ENCODE measurements at places on chromosomes 5 and 9.

DNA sequence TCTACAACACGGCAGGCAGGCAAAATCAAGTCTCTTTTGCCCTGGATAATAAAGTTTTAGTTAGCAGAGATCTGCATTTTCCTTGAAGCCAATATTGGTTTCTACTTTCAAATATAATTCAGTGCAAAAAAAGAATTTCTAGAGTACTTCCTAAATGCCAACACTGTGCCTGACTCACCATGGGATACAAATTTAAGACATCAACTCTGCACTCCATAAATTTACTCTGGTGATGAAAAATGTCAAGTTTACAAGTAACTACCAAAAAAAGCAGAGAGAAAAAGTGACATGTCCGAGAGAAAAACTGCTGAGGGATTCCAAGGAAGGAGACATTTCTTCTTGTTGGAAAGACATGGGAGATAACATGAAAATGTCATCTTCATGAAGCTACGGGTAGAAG, 119.7 kb downstream of the RAPGEF6 start:
- peak overlapping the region; percentile 40 for H3K27ac ChIP-seq
- H3K4me1 ChIP-seq: peaks cover 33% of the 10 kb centered on the region
- H3K4me3 ChIP-seq: peak overlapping the region; percentile 65

- H3K4me1 ChIP-seq: peaks cover 12% of the 10 kb centered on the region
- H3K27me3 ChIP-seq: peaks cover 7% of the 10 kb centered on the region
These were observed 24.6 kb upstream of the IFNB1 start for GRCh38 chr9:21102305-21102704.

- H3K27me3 ChIP-seq: peaks cover 29% of the 10 kb centered on the region
- H3K4me1 ChIP-seq: no peaks in the 10 kb centered on the region
- no peaks in the 10 kb centered on the region for H3K36me3 ChIP-seq
These were observed 92.3 kb downstream of the HSD17B3 start for GRCh38 chr9:96209407-96210271.

DNA sequence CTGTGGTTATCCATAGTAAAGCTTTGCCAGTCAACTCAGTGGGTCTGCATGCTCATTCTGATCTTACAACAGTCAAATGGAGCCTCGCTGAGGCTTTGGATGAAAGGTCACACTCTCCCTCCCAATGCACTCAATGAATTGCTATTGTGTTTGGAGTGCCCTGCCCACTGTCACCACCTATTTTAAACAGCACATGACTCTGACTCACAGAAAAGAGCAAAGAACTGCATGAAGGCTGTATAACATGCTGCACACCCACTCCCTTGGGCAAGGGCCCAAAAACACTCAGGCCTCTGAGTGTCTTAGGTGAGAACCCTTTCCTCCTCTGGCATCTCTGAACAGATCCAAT, 118.7 kb upstream of the CCDC112 start:
- no peak for DNase-seq
- H3K27ac ChIP-seq: no peak overlapping the region
- H3K27me3 ChIP-seq: peaks cover 8% of the 10 kb centered on the region

DNA sequence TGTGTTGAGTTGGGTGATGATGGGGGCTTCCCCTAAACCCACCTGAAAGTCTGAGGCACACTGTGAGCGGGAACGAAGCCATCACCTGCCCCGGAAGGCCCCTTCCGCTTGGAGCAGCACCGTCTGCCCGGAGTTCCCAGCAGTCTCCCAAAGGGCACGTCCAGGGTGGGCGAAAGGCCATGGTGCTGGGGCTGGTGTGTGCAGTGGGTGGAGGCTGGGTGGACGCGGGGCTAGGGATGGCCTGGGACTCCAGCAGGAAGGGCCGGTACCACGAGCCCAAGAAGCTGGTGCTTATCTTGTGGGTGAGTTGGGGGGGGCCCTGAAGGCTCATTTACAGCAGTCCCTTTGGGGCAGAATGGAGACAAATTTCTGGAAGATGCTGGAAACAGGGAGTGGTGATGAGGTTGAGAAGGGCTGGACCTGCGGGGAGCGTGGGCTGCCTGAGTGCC, 4.6 kb downstream of the FLT4 start:
- peaks cover 27% of the 10 kb centered on the region for H3K27me3 ChIP-seq
- H3K27ac ChIP-seq: no peak overlapping the region
- no peaks in the 10 kb centered on the region for H3K36me3 ChIP-seq
- H3K4me3 ChIP-seq: no peak overlapping the region

GRCh38 chr5:12851761-12852160, 947.5 kb upstream of the CTNND2 start:
- no peaks in the 10 kb centered on the region for H3K27me3 ChIP-seq
- no peaks in the 10 kb centered on the region for H3K36me3 ChIP-seq
- no peak overlapping the region for H3K27ac ChIP-seq
- DNase-seq: no peak
- H3K4me1 ChIP-seq: no peaks in the 10 kb centered on the region

DNA sequence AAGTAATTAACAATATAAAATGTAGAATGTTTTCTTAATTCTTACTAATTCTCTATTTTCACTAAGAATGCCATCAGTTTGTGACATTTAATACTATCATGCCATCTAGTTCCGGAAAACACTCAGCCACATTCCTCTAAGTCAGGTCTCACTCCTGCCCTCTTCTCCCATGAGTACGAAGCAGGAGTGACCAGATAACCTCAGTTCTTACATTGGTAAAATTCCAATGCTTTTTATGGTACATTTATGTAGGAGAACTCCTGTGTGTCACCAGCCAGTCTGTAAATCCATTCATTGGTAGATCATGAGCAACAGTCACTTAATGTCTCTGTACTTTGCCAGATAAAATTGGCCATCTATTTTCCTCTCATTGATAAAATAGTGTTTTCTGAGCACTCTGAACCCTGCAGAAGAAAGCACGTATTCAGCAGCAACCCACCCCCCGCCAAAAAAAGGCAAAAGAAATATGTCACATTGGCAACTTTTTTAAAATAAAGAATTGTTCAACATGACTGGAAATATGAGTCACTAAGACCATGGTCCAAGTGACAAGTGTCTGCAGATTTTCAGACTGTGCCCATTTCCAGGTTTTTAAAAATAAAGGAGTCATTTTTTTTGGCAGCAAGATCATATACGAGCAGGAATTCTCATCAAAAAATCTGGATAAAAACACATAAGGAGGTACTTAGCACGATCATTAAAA, 11.8 kb downstream of the GLIS3 start:
- H3K4me3 ChIP-seq: no peak overlapping the region
- H3K36me3 ChIP-seq: no peaks in the 10 kb centered on the region
- no peak overlapping the region for H3K27ac ChIP-seq
- no peaks in the 10 kb centered on the region for H3K4me1 ChIP-seq
- no peak for DNase-seq

Data from activated T-helper 2 cell treated with anti-CD3 and anti-CD28 coated beads, Interferon-gamma antibody, Interleukin-2, Interleukin-4, amounts not matched to agents 10 μg/mL and 5 μg/mL and 100 μg/mL, durations not matched to agents 14 hours and 24 hours and 36 hours (primary cell).